ENCODE measurements at places on chromosomes 12 and 14.

- DNase-seq: no peak
Measured at GRCh38 chr14:68864361-68864750, 71.5 kb upstream of the ZFP36L1 start.

DNA sequence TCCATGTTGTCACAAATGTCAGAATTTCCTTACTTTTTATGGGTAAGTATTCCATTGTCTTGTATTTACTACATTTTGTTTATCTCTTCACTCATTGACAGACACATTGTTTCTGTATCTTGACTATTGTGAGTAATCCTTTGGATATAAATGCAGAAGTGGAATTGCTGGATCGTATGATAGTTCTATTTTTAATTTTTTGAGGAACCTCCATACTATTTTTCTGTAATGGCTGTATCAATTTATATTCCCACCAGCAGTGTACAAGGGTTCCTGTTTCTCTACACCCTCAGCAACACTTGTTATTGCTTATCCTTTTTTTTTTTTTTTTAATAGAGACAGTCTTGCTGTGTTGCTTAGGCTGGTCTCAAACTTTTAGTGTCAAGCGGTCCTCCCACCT is 3.5 kb upstream of the KICS2 start:
- DNase-seq: no peak

DNA sequence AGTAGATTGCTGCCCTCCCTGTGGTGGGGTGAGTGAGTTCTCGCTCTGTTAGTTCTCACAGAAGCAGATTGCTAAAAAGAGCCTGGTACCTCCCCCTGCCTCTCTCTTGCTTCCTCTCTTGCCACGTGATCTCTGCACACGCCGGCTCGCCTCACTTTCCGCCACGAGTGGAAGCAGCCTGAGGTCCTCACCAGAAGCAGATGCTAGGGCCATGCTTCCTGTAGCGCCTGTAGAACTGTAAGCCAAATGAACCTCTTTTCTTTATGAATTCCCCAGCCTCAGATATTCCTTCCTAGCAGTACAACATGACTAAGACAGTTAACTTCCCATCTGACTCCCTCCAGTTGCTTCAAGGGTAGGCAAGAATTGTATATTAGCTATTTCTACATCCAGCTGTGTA is 76.2 kb downstream of the ETV6 start:
- DNase-seq: no peak

- DNase-seq: no peak
Measured at GRCh38 chr12:102215992-102216691, 18.5 kb upstream of the PMCH start.

- DNase-seq: no peak
Measured at GRCh38 chr12:87599459-87599858, 429.7 kb downstream of the C12orf50 start.

DNA sequence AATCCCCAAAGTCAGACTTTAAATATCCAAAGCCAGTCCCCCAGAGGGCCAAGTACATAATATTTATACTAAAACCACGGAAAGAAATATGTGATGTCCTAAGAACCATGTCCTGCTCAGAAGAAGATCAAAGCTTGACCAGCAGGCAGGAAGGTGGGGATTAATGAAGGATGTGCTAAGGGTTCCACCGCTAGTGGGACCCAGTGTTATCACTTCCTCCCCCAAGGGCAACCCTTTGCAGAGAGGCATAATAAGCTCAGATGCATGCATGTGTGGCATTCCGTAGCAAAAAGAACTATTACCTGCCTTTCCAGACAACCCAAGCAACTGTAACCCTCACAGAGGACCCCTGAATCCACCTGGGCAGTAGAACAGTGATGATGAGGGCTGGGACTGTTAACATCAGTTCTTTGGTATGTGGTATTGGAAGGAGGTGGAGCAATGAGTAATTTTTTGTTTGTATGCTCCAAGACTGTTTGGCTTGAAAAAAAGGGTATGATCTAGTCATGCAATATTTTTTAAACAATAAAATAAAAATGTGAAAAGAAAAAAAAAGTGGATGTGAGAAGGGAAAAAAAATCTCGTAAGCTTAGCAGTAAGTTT is 71.7 kb upstream of the ETV6 start:
- DNase-seq: no peak

- DNase-seq: peak; percentile 60
Measured at GRCh38 chr12:89707703-89708564, 704 bp downstream of the ATP2B1 start.

DNA sequence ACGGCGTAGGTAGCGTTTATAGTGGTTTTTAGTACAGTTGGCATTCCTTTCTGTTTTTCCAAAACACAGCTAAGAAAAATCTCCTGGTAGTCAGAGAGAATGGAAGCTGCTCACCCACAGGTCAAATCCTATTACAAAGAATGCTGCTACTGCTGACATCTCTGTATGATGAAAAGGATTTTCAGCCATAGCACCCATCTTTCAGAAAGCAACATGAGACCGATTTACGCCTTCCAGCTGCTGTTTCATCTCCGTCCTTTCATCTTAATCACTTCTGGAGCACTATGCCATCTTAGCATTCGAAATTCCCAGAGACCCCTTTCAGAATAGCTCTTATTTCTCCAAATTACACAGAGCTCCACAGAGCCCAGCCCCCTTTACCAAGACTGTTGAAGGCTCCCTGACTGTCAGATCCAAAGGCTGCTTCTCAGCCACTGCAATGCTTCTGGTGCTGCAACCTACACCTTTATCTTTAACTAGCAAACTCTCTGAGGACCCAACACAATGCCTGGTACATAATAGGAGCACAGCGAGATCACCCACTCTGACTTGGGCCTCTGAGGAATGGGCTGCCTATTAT is 211.8 kb downstream of the NEDD1 start:
- DNase-seq: no peak

- no peak for DNase-seq
Measured at GRCh38 chr14:102909462-102909861, 13.0 kb upstream of the AMN start.

- no peak for DNase-seq
Measured at GRCh38 chr14:105439710-105440553, 20.3 kb downstream of the MTA1 start.

GRCh38 chr14:68279437-68279720 is 459.8 kb downstream of the RAD51B start:
- no peak for DNase-seq

- DNase-seq: no peak
Measured at GRCh38 chr14:94774344-94775090, 4.6 kb upstream of the GSC start.

DNA sequence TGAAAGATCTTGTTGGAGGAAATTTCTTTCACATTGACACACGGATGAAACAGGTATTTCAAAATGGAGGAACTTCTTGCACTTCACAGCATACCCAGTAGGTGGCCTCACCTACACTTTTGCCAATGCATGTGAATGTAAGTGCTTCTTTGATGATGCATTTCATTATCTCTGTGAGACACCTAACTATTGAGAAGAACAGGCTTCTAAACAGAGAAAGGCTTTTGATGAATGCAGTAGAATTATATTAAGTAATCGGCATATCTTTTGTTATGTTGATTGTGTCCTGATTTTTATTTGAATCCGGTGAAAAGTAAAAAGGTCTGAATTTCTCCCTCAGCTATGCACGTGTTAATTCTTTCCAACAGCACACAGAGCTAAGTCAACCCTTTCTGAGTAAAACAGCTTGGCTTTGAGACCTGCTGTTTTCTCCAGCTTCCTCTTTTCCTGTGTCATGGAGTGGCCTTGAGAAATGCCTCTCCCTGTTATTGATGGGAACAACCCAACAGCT is 399.0 kb downstream of the NAV3 start:
- peak; percentile 32 for DNase-seq

DNA sequence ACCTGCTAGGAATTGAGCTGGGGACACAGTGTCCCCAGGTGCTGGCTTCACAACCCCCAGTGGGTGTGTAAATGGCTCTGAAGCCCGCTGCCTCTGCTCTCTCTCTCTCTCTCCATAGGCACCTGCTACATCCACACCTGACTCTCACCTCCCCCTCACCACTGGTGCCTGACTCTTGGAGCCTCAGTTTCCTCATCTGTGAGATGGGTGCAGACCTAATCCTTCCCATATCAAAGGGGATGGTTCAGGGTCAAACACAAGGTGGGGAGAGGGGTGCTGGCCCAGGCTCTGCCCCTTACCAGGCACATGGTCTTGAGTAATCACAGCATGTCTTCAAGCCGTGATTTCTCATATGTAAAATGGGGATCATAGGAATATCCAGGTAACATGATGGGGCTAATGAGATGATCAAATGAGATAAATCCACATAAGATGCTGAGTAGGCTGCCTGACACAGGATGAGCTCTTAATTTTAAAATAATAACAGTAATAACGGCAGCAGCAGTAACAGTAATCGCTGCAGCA is 37.6 kb downstream of the TESC start:
- no peak for DNase-seq

Measured in stimulated activated CD8-positive, alpha-beta memory T cell treated with anti-CD3 and anti-CD28 coated beads, Interleukin-4, amount 100 ng/mL, for 48 hours (primary cell).